ENCODE measurements at places on chromosomes 3 and 15. TPM values are rescaled to one million over a fixed set of nuclear protein-coding genes. Genes with fewer than 3 reads are reported as not detected.

DNA sequence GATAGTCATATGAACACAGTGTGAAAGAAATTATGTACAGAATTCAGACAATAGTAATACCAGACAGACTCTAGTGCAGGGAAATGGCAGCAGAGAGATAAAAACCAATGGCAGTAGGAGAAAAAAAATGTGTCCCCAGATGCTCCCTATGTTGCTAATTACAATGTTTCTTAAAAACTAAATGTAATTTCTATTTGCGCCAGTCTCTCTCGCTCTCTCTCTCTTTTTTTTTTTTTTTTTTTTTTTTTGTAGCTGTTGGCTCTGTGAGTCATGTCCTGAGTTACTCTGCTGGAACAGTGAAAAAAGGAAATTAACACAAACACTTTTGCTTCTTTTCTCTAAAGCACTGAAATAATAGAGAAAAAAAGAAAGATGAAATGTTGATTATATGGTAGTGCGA lies 871.9 kb downstream of the GBE1 start:
- H3K27me3 ChIP-seq = no peaks in the 10 kb centered on the region
- DNase-seq = no peak
- no peak overlapping the region for H3K4me3 ChIP-seq
- H3K36me3 ChIP-seq = no peaks in the 10 kb centered on the region
- H3K27ac ChIP-seq = no peak overlapping the region
- no peaks in the 10 kb centered on the region for H3K4me1 ChIP-seq

GRCh38 chr15:83685916-83686332 lies 32.0 kb downstream of the ADAMTSL3 start:
- no peak overlapping the region for H3K4me3 ChIP-seq
- no peak for DNase-seq
- no peak overlapping the region for H3K27ac ChIP-seq
- no peaks in the 10 kb centered on the region for H3K4me1 ChIP-seq

DNA sequence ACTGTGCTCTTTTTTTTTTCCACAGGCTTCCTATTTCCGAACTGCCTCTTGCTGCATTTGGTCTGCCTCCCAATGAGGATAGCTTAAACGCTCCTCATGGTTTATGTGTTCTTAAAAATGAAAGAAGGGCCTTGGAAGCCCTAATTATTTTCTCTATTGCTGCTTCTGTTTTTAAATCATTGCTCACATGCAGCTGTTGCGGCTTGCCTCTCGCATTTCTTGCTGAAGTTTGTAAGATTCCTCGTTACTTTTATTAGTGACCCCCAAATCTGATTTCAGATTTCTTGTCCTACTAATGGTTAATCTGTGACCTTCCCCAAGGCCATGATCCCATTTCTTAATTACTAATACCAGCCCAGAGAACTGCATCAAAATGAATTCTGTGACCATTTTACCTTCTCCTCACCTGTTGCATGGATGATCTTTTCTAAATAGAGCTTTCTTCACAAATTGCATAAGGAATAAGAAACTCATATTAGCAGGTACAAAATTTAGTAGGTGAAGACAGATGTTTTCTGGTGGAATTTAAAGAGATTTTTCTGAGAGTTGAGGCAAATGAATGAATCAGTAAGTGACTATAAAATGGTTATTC lies 1.8 kb downstream of the UBE2E1 start:
- peaks cover 47% of the 10 kb centered on the region for H3K4me1 ChIP-seq
- H3K4me3 ChIP-seq = peak overlapping the region; percentile 97
- no peak for DNase-seq
- no peaks in the 10 kb centered on the region for H3K27me3 ChIP-seq
- H3K27ac ChIP-seq = peak overlapping the region; percentile 91

GRCh38 chr15:41561104-41561776 lies 2.2 kb downstream of the TYRO3 start:
- H3K36me3 ChIP-seq = no peaks in the 10 kb centered on the region
- peak overlapping the region; percentile 87 for H3K4me3 ChIP-seq
- no peak for DNase-seq
- peaks cover 6% of the 10 kb centered on the region for H3K27me3 ChIP-seq
- no peak overlapping the region for H3K27ac ChIP-seq

DNA sequence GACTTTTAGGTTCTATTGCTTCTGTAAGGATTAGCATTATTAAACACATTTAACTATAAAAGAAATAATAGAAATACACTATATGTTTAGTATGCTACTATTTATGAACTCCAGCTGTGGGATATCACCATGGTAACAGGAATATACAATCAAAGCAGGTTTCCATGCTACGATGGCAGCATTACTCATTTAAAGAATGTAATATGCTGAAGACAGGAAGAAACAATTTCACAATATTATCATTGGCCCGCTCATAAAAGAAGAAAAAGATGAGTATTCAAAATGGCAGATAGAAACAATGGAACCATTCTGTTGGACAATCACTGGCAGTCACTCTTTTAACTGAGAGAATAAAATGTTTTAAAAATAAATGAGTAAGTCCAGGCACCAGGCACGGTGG lies 153.4 kb downstream of the CBLB start:
- no peaks in the 10 kb centered on the region for H3K27me3 ChIP-seq
- H3K36me3 ChIP-seq = peaks cover 48% of the 10 kb centered on the region
- no peak for DNase-seq

DNA sequence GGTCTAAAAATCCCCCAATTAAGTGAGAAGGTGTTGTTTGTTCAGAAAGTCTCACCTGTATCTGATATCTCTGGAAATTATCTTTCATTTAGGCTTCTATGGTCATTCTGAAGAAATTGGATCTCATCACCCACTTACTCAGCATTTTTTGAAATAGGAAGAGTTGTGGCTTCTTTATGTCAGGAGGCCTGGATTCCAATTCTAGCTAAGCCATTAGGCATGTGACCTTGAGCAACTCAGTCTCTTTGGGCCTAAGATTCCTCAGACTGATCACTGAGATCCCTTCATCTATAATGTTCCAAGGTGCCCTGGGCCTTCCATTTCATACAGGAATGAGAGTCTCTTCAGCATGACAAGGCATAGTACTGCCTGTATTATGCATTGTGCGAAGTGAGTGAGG lies 70.3 kb downstream of the ARHGEF26 start:
- H3K27ac ChIP-seq = no peak overlapping the region
- no peaks in the 10 kb centered on the region for H3K4me1 ChIP-seq
- H3K27me3 ChIP-seq = no peaks in the 10 kb centered on the region
- DNase-seq = no peak

GRCh38 chr15:97902140-97902780 lies 58.2 kb upstream of the ARRDC4 start:
- H3K27ac ChIP-seq = no peak overlapping the region
- no peak for DNase-seq
- no peaks in the 10 kb centered on the region for H3K36me3 ChIP-seq
- peaks cover 60% of the 10 kb centered on the region for H3K27me3 ChIP-seq

- no peaks in the 10 kb centered on the region for H3K4me1 ChIP-seq
- peaks cover 25% of the 10 kb centered on the region for H3K36me3 ChIP-seq
- no peak for DNase-seq
- H3K27ac ChIP-seq = peak overlapping the region; percentile 65
- no peak overlapping the region for H3K4me3 ChIP-seq
These were observed 14.8 kb downstream of the PBRM1 start for GRCh38 chr3:52670621-52671521.

DNA sequence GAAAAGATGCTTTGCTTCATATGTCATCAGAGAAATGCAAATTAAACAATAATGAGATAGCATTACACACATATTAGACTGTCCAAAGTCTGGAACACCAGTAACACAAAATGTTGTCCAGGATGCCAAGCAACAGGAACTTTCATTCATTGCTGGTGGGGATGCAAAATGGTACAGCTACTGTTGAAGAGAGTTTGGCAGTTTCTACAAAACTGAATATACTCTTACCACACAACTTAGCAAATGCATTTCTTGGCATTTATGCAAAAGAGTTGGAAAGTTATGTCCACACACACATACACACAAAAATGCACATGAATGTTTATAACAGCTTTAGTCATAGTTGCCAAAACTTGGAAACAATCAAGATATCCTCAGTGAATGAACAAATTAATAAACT lies 195.2 kb upstream of the MME start:
- H3K4me1 ChIP-seq = no peaks in the 10 kb centered on the region
- no peaks in the 10 kb centered on the region for H3K27me3 ChIP-seq
- no peak overlapping the region for H3K27ac ChIP-seq
- no peak overlapping the region for H3K4me3 ChIP-seq
- no peaks in the 10 kb centered on the region for H3K36me3 ChIP-seq
- DNase-seq = no peak

Gene DMXL2
- total RNA-seq = 25.6 TPM

Gene FBXO40
- not detected for total RNA-seq

Gene TMEM212
- not detected for total RNA-seq

Gene GPR156
- total RNA-seq = 0.45 TPM

Data from type B pancreatic cell (in vitro differentiated cells).